SK-N-SH (cell line): ENCODE measurements at places on chromosomes 5 and 9. TPM values are rescaled to one million over a fixed set of nuclear protein-coding genes. Genes with fewer than 3 reads are reported as not detected.

The CENPH gene
- polyA plus RNA-seq = 12.8 and 14.6 TPM in 2 replicates

The ZBED3 gene
- polyA plus RNA-seq = 5.8 TPM in 2 replicates

The ASS1 gene
- polyA plus RNA-seq = 0.49 and 0.59 TPM in 2 replicates

The CXXC5 gene
- polyA plus RNA-seq = 47.4 and 52.9 TPM in 2 replicates

The SPINK9 gene
- polyA plus RNA-seq = not detected in 2 replicates

The FOCAD gene
- polyA plus RNA-seq = 15.8 and 18.5 TPM in 2 replicates

The SHOC1 gene
- polyA plus RNA-seq = not detected in 2 replicates

The PSMB7 gene
- polyA plus RNA-seq = 357 and 484 TPM in 2 replicates

The NKD2 gene
- not detected in 2 replicates for polyA plus RNA-seq

The AGXT2 gene
- polyA plus RNA-seq = not detected in 2 replicates

The TBCA gene
- 142 and 199 TPM in 2 replicates for polyA plus RNA-seq

The IL3 gene
- polyA plus RNA-seq = not detected in 2 replicates

The PRDM9 gene
- polyA plus RNA-seq = not detected in 2 replicates

The AP3B1 gene
- polyA plus RNA-seq = 18.0 and 27.3 TPM in 2 replicates

The EIF4E1B gene
- polyA plus RNA-seq = not detected in 2 replicates

The PPP2R2B gene
- polyA plus RNA-seq = 11.4 and 11.9 TPM in 2 replicates

The ESM1 gene
- polyA plus RNA-seq = 36.5 and 37.4 TPM in 2 replicates

The PCDHGC5 gene
- polyA plus RNA-seq = 1.9 and 2.0 TPM in 2 replicates

The SYK gene
- not detected in 2 replicates for polyA plus RNA-seq

- DNase-seq = no peak
These were observed 102.5 kb downstream of the OTULIN start for GRCh38 chr5:14767053-14767452.

GRCh38 chr9:87867391-87867790, 15.3 kb upstream of the SPATA31E1 start:
- DNase-seq = no peak

- DNase-seq = peak; percentile 69
These were observed 1.0 kb upstream of the MEF2C start for GRCh38 chr5:88883836-88884607.

DNA sequence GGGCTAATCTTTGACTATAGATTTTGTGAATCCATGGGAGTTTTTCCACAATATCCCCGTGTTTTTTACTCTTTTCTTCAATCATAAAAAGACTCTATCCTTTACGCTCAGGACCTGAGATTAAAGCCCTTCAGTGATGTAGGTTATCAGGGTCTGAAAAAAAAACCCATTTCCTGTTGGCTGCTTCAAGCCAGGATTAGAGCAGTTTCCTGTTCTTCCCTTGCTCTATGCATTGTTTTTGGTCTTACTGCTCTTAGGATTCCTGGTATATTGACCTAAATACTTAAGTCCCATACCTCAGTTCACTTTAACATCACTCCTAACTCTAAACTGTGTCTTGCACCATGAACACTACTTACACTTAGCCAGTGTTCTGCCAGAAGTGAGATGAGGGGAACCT, 319.3 kb upstream of the CHD1 start:
- no peak for DNase-seq

DNA sequence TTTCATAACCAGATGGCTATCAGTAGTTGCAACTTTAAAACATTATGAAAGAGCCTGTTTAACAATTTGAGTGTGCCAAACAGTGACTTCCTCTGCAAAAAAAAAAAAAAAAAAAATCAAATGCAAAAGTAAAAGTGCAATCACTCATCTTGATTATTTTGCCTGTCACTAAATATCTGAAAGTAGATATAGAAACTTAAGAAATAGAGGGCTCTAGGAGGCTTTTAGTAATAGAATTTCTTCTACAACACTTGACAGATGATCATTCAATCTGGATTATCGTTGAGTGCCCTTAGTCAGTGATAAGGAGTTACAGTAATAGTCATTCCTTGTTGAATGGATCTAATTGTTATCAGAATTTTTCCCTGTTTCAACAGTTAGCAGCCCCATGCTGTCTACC, 101.8 kb downstream of the CETN3 start:
- DNase-seq = no peak

- DNase-seq = no peak
These were observed 159.1 kb downstream of the FAM114A2 start for GRCh38 chr5:153879596-153879995.

DNA sequence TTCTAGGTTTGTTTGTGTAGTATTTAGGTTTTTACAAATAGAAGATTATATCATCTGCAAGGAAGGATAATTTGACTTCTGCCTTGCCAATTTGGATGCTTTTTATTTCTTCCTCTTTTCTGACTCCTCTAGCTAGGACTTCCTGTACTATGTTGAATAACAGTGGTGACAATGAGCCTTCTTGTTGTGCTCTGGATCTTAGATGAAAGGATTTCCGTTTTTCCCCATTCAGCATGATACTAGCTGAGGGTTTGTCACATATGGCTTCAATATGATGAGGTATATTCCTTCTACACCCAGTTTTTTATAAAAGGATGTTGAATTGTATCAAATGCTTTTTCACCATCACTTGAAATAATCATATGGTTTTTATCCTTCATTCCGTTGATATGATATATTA, 101.4 kb downstream of the FBXO4 start:
- no peak for DNase-seq

- DNase-seq = no peak
These were observed 710 bp upstream of the CARD9 start for GRCh38 chr9:136374183-136374575.

- no peak for DNase-seq
These were observed 204.6 kb upstream of the CD180 start for GRCh38 chr5:67401172-67401571.

- DNase-seq = no peak
These were observed 12.4 kb upstream of the MEIKIN start for GRCh38 chr5:131957721-131958441.

DNA sequence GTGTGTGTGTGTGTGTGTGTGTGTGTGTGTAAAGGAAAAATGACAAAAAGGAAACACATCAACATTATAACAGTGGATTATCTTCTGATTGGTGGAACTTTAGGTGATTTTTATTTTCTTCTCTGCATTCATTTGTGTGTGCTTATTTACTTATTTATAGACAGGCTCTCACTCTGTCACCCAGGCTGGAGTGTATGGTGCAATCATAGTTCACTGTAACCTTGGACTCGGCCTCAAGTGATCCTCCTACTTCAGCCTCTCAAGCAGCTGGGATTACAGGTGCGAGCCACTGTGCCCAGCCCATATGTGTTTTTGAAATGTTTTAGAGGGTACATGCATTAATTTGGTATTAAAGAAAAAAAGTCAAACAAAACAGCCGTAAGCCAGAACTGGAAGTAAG, 39.1 kb downstream of the FAT2 start:
- DNase-seq = no peak

- DNase-seq = no peak
These were observed 24.6 kb downstream of the TTF1 start for GRCh38 chr9:132381966-132382541.

GRCh38 chr5:14572385-14572784, 9.2 kb upstream of the OTULINL start:
- no peak for DNase-seq

GRCh38 chr9:68533678-68534077, 7.0 kb downstream of the TMEM252 start:
- no peak for DNase-seq

- peak; percentile 87 for DNase-seq
These were observed 596 bp downstream of the IRF1 start for GRCh38 chr5:132489871-132490483.

DNA sequence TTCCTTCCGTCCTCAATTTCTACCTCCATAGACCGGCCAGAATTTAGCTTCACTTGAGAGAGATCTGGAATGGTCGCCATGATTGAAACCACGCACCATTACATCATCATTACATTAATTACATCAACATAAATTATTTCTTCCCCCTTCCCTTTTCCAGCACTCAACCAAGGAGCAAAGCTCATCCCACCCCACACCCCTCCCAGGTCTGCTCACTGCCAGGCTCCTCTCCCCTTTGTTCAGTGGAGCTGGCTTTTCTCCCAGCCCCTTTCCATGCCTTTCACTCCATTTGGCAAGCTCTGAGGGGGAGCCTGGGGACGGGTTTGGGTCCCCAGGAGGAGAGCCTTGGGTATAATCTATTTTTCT, 8.4 kb downstream of the RACK1 start:
- DNase-seq = peak; percentile 50

GRCh38 chr9:91949392-91949945, 559 bp downstream of the ROR2 start:
- DNase-seq = peak; percentile 74

GRCh38 chr9:35508069-35508468, 18.2 kb downstream of the RUSC2 start:
- no peak for DNase-seq

GRCh38 chr9:32579706-32580331, 6.9 kb upstream of the NDUFB6 start:
- peak; percentile 45 for DNase-seq

- DNase-seq = no peak
These were observed 175.1 kb upstream of the S1PR3 start for GRCh38 chr9:88816141-88816540.

DNA sequence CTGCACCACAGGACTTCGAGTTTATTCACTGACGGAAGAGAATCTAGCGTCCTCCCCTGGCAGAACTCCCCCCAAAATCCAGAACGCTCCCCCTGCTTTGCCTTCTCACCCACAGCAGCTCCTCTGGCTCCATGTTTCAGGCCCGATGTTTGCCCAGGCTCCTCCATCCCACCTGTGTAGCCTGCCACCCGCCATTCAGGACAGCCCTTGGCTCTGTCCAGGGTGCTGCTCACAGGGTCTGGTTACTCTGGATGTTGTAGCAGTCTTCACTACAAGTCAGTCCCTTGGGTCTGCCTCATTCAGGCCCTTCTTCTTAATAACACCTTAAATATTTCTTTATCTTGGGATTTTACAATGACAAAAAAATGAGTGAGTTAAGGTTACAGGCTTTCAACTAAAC, 41.3 kb upstream of the SV2C start:
- DNase-seq = no peak

- DNase-seq = peak; percentile 70
These were observed 3.4 kb downstream of the CLINT1 start for GRCh38 chr5:157855404-157855994.

DNA sequence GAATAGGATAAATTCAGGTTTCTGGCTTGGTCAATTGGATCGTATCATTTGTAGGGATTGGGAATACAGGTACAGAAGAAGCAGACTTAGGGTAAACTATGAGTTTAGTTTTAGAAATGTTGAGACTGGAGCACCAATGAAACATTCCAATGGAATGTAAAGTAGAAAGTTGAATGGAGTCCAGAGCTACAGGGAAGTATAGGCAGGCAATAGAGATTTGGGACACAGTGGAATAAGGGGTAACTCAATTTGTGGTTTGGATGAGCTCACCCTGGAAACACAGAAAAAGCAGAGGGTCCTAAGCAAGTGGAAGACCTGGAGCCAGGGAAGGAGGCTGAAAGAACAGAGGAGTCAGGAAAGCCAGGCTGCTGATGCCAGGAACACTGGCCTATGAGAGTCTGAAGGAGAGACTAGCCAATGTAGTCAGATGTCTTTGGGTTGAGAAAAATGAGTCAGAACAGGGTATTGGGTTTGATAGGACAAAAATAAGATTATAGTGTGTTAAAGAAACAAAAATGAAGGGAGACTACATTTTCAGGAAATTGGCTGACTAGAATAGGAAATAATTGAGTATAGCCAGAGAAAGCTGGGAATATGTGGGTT, 72.8 kb downstream of the STARD4 start:
- DNase-seq = no peak

DNA sequence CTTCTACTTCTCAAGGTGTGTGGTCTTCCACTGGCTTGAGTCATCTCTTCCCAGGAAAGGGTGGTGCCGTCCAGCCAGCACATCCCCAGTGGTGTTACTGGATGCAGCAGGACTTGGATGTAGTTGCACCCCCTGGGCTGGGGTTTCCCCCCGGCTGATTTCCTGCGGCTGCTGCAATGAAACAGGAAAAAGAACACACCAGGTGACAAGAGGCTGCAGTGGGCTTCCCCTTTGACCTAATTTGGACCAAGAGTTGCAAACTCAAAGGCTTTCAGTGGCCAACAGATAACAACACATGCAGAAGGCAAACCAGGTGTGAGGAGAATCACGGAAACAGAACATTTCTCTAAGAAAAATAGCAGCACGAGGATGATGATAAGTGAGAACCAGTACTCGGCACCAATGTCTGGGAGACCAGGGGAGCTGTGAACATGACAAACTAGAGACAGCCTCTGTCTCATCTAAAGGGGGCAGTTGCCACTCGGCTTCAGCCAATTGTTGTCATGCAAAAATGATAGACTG, 83.7 kb downstream of the PDE6A start:
- DNase-seq = no peak

GRCh38 chr5:9197881-9198260, 348.0 kb downstream of the SEMA5A start:
- DNase-seq = no peak

GRCh38 chr5:160341309-160341870, 29.0 kb upstream of the CCNJL start:
- DNase-seq = no peak

- DNase-seq = no peak
These were observed 45.2 kb upstream of the IL6ST start for GRCh38 chr5:56039985-56040384.

GRCh38 chr5:171578049-171578828, 158.8 kb downstream of the FGF18 start:
- no peak for DNase-seq
